ENCODE measurements at places on chromosomes 3 and 15.

DNA sequence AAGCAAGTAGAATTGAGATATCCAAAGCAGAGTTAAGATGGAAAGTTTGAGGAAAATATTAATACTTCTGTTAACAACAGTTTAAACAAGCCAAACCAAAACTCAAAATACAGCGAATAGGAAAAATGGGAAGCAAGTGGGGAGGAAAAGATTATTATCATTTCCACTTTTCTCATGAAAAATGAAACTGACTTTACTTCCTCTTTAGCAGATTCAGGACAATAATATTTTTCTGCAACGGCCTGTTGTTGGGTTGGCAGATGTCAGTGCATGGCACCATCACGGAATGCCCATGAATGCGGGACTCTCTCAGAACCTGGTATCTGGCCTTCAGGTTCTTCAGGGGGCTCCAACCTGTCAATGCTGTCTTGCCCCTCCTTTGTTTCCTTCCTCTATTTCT is 11.1 kb downstream of the ANKUB1 start:
- no peak for DNase-seq

- no peak for DNase-seq
Observed at GRCh38 chr15:85753261-85753660, 41.5 kb downstream of the KLHL25 start.

- no peak for DNase-seq
Observed at GRCh38 chr15:48548455-48548854, 97.1 kb downstream of the FBN1 start.

DNA sequence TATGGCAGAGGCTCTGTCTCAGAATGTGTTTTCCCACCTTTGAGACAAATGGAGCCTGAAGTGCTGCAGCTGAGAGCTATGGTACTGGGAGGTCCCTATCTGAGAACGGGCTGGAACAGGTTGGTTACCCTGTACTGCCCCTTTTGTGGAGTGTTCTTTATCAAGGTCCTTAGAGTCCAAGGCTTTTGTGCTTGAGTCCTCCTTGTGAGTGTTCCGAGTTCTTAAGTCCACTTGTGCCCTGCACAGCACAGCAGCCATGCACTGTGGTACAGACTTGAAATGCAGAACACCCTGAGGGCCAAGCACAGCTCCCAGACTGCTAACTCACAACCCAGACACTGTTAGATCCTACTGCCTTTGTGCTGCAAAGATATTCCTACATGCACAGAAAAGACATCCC is 67.8 kb downstream of the ARHGAP31 start:
- no peak for DNase-seq

- DNase-seq, result no peak
Observed at GRCh38 chr3:57818772-57819171, 62.7 kb downstream of the SLMAP start.

DNA sequence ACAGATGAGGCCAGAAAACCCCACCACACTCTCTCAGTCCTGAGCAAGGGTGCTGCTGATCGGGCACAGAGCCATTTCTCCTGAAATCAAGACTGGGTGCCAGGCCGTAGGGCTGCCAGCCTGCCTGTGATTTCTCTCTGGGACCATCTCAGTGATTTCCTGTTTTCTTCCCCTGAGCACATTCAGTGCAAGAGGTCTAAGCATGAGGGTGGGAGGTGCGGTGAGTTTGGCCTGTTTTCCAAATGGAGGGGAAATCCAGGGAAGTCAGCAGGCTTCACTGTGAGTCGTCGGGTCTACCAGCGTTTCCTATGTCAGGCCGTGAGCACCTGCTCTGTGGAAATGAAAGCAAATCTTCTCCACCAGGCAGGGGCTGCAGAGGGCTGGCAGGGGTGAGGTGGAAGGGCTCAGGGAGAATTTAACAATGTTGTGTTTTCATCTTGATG is 82.3 kb downstream of the ST6GAL1 start:
- DNase-seq, result no peak

DNA sequence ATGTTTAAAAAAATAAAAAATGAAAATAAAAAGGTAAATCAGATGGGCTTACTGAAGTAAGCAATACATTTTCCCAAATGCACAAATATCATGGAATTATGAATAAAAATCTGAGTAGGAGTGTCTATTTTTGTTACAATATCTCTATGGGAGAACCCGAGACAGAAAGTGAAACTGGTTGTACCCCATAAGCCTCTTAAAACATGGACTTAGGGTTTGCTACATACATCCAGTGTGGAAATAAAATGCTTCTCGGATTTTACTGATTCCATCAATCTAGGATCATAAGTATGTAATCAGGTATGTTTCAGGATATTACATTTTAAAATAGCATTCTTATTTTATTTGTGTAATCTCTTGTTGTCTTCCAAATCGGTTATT is 177.8 kb upstream of the CDIN1 start:
- DNase-seq, result no peak

- no peak for DNase-seq
Observed at GRCh38 chr15:94297558-94297957, 66.2 kb downstream of the MCTP2 start.

DNA sequence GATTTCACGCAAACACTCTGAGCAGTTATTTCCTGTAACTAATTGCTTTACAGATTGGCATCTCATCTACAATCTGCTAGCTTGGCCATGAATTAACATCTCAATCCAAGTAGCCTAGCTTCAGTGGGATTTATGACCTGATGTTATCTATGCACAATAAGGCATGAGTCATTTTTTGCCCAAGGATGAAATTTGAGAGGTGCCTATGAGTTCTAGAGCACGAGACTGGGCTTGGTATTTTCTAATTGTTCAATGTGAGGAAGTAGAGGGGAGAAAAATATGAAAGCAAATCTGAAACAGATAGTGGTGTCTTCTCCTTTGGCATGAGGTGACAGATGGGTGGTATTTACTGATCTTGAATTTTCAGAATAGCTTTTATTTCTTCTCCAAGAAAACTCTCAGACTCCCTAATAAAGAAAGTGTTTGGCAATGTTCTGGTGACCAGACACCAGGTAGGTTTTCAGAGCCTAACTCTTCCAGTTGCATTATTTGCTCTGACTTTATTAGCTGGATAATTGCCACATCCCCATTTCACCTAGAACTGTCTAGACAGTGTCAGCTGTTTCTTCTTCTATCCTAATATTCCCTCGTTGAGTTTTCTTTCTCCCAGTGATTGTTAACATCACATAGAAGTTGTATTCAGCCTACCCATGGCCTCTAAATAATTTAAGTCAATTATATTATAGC is 301.0 kb upstream of the UMPS start:
- DNase-seq, result no peak

- no peak for DNase-seq
Observed at GRCh38 chr3:169871129-169871886, 1.6 kb upstream of the LRRC31 start.

DNA sequence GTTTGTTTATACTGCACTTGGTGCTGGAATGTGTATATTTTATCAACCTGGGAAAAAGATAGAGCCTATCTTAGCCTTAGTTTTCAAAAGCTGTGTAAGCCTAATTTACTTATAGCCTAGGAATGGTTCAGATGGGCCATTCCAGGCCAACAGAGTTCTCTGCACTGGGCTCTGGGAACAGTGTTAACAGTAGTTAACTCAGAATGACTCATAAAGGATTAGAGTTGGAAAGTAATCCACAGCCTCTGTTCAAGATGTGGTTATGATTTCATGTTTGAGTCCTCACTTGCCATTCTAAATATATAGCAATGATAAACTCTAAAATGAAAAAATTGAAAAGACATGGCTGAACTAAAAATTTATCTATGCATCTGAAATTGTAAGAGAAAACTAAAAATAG is 22.6 kb upstream of the PEX5L start:
- no peak for DNase-seq

DNA sequence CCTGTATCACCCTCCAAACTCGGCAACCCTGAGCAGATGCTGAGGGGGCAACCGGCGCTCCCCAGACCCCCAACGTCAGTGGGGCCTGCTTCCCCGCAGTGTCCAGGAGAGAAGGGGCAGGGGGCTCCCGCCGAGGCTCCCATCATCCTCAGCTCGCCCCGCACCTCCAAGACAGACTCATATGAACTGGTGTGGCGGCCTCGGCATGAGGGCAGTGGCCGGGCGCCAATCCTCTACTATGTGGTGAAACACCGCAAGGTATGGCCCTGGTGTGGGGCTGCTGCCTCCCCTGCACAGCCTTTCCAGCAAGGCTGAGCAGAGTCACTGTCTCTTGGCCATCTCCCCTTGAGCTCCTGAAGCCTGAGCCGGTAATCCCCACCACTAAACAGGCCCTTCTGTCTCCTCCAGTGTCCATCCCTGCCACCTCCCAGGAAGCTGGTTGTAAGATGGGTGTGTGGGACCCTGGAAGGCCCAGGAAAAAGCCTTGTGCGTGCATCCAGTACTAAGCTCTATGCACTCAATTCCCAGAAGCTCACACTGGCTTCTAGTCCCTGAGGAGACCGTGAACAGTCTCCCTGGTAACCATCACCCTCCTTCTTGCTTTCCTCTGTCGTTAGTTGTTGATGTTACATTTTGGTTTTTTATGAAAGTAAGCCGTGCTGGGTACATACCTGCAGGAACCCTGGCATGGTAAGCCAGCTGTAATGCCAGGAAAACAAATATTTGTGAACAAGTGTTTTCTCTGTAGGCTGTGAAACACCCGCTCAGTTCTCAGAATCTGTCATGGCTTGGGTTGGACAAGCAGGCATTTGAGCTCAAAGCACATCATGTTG is 63.3 kb downstream of the BOC start:
- no peak for DNase-seq

- no peak for DNase-seq
Observed at GRCh38 chr3:21888656-21889055, 137.6 kb upstream of the ZNF385D start.

DNA sequence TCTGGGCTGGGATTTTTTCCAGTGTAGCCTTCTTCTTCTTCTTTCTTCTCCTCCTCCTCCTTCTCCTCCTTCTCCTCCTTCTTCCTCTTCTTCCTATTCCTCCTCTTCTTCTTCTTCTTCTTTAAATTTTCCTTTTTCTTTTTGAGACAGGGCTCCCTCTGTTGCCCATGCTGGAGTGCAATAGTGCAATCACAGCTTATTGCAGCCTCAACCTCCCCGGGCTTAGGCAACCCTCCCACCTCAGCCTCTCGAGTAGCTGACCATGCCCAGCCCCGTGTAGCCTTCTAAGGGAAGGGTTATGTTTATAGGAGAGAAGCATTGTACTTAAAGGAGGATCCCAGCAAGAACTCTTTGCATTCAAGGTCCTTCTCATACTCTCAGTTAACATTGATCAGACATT is 24.0 kb upstream of the MYO1E start:
- DNase-seq, result no peak

- DNase-seq, result no peak
Observed at GRCh38 chr15:64524778-64525177, 64.4 kb downstream of the ZNF609 start.

DNA sequence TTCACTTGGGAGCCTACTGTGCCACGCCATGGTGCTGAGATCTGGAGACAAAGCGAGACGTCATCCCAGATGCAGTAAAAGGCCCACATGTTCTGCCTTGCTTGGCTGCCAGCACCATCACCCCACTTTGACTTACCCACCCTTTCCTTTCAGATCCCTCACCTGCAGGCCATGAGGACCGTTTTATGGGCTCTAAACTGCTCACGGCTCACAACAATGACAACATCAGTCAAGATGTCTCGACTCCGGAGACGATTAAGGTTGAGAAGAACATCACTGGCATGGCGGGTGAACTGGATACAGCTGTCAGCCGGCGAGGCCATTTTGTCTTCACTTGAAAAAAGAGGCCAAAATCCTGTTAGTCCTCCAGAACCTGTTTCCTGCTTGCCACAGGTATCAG is 11.9 kb downstream of the BCL6 start:
- DNase-seq, result no peak

GRCh38 chr15:72334842-72335241 is 14.9 kb upstream of the CELF6 start:
- DNase-seq, result no peak

- no peak for DNase-seq
Observed at GRCh38 chr3:187871848-187872247, 126.6 kb upstream of the BCL6 start.

DNA sequence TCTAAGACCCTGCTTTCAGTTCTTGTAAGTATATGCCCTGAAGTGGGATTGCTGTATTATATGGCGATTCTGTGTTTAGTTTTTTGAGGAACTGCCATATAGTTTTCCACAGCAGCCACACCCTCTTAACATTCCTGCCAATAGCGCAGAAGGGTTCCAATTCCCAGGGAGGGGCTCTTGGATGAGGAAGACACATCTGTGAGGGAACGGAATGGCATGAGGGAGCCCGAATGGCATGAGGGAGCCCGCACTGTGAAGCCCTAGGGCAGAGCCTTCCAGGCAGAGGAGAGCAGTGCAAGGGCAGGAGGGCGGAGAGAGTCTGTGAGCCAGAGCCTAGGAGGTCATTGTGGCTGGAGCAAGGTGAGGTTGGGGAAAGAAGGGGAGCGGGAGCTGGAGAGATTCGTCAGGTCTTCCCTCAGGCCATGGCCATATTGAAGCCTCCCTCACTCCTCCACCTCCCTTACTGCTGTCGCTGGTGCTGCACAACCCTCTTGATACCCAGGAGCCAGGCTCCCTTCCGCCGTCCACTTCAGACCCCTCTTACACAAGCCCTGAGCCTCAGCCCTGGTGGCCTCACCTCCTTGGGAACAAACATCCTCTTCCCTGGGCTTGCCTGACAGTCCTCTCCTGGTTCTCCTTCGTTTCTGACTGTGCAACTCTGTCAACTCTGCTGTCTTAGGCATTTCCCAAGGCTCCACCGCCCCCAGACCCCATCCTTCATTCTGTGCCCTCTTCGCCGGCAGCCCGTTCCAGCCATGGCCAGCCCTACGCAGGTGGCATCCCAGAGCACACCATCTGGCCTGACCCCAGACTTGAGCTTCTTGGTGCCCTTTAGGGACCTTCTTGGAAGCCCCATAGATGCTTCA is 51.4 kb downstream of the FGD5 start:
- no peak for DNase-seq

GRCh38 chr3:182562274-182562673 is 231.0 kb upstream of the ATP11B start:
- DNase-seq, result no peak

DNA sequence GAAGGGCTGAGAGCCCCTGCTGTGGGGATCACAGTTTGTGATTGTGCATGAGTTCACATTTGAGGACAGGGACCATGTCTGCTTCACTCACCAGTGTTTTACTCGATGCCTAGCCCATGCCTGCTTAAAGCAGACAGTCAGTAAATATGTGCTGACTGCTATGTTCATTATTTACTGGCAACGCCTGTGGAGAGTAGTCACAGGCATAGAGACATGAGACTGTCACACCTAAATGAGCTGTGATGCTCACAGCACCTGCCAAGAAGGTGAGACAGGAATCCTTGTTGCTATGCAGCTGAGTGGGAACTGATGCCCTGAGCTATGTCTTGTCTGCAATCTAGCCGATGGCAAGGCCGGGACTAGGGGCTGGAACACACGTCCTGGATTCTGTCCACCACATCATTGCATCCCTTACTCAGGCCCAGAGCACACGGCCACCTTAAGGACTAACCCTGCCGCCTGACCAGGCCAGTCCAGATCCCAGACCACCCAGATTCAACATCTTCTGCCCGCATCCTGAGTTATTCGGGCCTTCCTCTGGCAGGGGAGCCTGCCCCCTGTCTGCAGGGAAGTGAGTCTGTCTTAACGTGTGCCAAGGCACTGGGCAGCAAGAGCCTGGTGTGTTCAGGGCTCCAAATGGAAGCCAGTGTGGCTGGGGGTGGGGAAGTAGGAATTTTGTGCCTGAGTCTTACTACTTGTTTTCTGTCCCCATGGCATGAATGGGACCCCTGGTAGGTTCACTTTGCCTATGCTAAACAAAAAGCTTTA is 44.8 kb downstream of the FGD5 start:
- DNase-seq, result no peak

GRCh38 chr3:134143828-134144401 is 106.7 kb downstream of the RYK start:
- no peak for DNase-seq

- no peak for DNase-seq
Observed at GRCh38 chr3:107981471-107982111, 109.2 kb downstream of the CD47 start.

Measured in stimulated activated CD8-positive, alpha-beta memory T cell treated with anti-CD3 and anti-CD28 coated beads, Interleukin-15, amount 100 ng/mL, for 48 hours (primary cell).